ENCODE measurements at places on chromosomes 11 and 22.

GRCh38 chr22:40855071-40855978 is 1.1 kb downstream of the ST13 start:
- peak; percentile 58 for DNase-seq

DNA sequence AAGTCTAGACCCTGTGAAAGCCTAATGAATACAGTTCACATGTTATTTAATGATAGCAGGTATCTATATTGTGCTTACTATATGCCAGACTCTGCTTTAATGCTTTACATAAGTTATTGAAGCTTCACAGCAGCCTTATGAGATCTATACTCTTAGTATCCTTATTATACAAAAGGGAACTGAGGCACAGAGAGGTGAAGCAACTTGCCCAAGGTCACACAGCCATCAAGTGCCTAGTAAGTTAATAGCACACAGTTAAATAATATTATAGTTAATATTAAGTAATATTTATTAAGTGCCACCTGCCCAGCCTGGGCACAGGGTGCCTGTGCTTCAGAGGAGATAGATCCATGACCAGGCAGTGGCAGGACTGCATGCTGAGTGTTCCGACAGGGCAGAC is 78.1 kb downstream of the TP53I11 start:
- no peak for DNase-seq

GRCh38 chr11:64545619-64546018 is 45.4 kb upstream of the SLC22A12 start:
- DNase-seq, result no peak

DNA sequence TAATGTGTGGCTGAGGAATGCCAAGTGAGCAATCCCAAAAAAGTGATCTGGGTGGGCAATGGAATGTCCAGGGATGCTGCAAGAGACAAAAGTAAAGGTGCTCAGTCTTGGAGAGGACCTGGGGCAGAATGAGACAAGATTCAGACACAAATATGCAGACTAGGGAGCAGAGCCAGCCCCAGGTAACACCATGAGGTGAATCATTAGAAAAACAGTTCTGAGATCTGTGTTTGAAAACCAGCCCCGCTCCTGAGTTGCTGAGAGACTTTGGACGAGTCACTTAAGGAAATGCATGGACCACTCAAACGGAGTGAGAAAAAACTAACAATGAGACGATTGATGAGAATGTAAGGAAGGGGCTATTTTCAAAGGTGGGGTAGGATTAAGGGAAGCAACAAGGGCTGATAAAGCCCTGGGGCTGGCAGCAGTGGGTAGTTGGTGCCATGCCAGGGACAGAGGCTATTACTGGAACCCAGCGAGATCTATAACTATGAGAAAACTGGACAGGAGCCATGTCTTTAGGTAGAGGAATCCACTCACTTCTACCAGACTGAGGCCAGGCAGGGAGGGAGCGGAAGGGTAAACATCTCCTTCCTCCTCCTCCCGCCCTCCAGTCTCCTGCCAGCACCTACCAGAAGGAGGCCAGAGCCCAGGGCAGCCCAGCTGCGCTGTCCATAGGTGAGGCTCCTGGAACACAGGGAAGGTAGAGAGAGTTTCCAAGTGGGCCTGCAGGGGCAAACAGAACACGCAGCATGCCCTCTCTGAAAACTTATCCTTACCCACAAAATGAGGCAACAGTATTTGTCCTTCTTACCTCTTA is 130.4 kb upstream of the TEAD1 start:
- no peak for DNase-seq

GRCh38 chr11:2442589-2442988 is 1.7 kb downstream of the TRPM5 start:
- no peak for DNase-seq

- no peak for DNase-seq
Measured at GRCh38 chr11:27621405-27622161, 78.7 kb downstream of the BDNF start.

GRCh38 chr22:32073262-32073661 is 30.2 kb downstream of the SLC5A1 start:
- DNase-seq, result no peak

DNA sequence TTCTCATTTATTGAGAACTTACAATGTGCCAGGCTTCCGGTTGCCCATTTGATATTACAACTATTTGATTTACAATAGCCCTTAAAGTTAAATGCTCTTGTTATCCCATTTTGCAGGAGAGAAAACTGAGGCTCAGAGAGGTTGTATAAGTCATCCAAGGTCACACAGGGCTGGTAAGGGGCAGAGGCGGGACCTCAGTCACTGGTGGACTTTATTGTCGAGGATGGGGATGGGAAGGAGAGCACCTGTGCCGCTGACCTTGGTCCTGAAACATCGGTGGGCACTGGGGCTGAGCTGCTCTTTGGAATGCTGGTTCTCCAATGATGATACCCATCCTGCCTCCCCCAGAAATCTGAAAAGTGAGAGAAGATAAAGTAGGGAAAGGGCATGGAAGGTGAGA is 265.4 kb downstream of the MIAT start:
- no peak for DNase-seq

GRCh38 chr11:34161812-34162492 is 56.5 kb downstream of the NAT10 start:
- no peak for DNase-seq

DNA sequence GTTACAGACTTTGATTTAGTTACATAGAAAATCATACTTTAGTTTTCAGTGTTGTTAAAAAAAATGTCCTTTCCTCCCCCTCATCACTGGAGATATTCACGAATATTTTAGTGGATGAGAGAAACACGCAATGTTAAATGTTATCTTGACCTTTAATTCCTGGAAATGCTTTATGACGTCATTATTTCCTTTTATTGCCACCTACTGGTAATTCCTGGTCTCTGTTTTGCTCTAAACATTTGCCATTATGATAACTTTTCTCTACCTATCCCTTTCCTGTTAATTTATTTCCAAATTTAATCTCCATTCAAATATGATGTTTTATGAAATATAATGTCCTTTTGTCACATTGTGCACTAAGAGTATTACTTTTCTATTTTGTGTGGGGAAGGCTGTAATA is 770.6 kb downstream of the FAM181B start:
- DNase-seq, result no peak

DNA sequence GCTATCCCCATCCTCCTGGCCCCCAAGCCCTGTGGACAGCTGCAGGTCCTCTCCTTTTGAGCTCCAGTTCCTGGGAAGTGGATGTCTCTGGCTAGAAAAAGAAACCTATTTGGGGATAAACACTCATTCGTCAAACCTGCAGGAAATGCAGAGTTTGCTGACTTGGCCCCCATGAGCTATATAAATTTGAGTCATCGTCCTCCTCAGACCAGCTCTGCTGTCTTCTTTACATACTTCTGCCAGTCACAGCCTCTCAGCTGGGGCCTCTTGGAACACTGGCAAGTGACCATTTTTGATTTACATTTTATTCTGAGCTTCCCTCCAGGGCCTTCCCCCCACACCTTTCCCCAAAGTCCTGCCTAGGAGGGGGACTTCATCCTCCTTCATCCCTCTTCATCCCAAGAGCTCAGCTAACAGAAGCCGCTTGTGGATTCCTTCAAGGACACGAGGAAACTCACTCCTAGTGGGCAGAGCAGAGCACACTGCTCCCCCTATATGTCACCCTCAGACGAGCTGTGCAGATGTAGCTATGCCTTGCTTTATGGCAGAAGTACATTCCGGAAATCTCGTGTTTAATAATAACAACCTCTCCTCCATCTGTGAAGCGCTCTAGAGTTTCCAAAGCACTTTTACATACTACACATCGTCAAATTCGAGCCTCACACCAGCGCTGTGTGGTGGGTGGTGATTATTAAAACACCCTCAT is 131.8 kb downstream of the FEZ1 start:
- no peak for DNase-seq

DNA sequence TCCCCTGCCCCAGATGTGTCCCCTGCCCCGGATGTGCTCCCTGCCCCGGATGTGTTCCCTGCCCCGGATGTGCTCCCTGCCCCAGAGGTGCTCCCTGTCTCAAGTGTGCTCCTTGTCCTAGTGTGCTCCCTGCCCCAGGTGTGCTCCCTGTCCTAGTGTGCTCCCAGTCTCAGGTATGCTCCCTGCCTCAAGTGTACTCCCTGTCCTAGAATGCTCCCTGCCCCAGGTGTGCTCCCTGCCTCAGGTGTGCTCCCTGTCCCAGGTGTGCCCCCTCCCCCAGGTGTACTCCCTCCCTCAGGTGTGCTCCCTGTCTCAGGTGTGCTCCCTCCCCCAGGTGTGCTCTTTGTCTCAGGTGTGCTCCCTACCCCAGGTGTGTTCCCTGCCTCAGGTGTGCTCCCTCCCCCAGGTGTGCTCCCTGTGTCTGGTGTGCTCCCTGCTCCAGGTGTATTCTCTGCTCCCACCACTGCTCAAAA is 48.7 kb upstream of the RASD2 start:
- DNase-seq, result no peak

- DNase-seq, result no peak
Measured at GRCh38 chr11:30481796-30482195, 104.4 kb downstream of the MPPED2 start.

- no peak for DNase-seq
Measured at GRCh38 chr11:19398772-19399527, 158.2 kb upstream of the E2F8 start.

GRCh38 chr11:2792381-2793250 is 92.8 kb upstream of the KCNQ1OT1 start:
- DNase-seq, result no peak

- peak; percentile 49 for DNase-seq
Measured at GRCh38 chr11:118437208-118438125, 1.2 kb downstream of the KMT2A start.

- peak; percentile 40 for DNase-seq
Measured at GRCh38 chr11:120168960-120169681, 31.2 kb upstream of the TRIM29 start.

- DNase-seq, result no peak
Measured at GRCh38 chr11:110098645-110099044, 5.5 kb downstream of the ZC3H12C start.

GRCh38 chr11:73359341-73359740 is 16.9 kb upstream of the RELT start:
- no peak for DNase-seq

GRCh38 chr11:128642571-128642970 is 51.3 kb upstream of the FLI1 start:
- DNase-seq, result no peak

GRCh38 chr11:116166573-116167465 is 606.0 kb downstream of the BUD13 start:
- peak; percentile 24 for DNase-seq

GRCh38 chr11:107916671-107917241 is 11.5 kb upstream of the RAB39A start:
- DNase-seq, result no peak

- DNase-seq, result peak; percentile 79
Measured at GRCh38 chr22:23281406-23282088, 101.2 kb downstream of the BCR start.

GRCh38 chr22:31917227-31917921 is 27.0 kb upstream of the YWHAH start:
- no peak for DNase-seq

- peak; percentile 48 for DNase-seq
Measured at GRCh38 chr11:59224351-59224928, 11.7 kb upstream of the MPEG1 start.

Measured in NCI-H1436 (cell line).